ENCODE measurements at places on chromosomes 11 and 22. TPM values are rescaled to one million over a fixed set of nuclear protein-coding genes. Genes with fewer than 3 reads are reported as not detected.

- peaks cover 17% of the 10 kb centered on the region for H3K27me3 ChIP-seq
- H3K27ac ChIP-seq = peak overlapping the region; percentile 2
- peak overlapping the region; percentile 87 for H3K4me3 ChIP-seq
These were observed 125.7 kb upstream of the C11orf58 start for GRCh38 chr11:16612566-16613261.

SYT7 gene
- 37.5 TPM for total RNA-seq

PRDM11 gene
- total RNA-seq = 13.6 TPM

GRCh38 chr11:72468289-72468688, 34.0 kb upstream of the CLPB start:
- H3K27ac ChIP-seq = no peak overlapping the region
- peaks cover 5% of the 10 kb centered on the region for H3K4me1 ChIP-seq
- H3K4me3 ChIP-seq = no peak overlapping the region
- peaks cover 34% of the 10 kb centered on the region for H3K27me3 ChIP-seq

DNA sequence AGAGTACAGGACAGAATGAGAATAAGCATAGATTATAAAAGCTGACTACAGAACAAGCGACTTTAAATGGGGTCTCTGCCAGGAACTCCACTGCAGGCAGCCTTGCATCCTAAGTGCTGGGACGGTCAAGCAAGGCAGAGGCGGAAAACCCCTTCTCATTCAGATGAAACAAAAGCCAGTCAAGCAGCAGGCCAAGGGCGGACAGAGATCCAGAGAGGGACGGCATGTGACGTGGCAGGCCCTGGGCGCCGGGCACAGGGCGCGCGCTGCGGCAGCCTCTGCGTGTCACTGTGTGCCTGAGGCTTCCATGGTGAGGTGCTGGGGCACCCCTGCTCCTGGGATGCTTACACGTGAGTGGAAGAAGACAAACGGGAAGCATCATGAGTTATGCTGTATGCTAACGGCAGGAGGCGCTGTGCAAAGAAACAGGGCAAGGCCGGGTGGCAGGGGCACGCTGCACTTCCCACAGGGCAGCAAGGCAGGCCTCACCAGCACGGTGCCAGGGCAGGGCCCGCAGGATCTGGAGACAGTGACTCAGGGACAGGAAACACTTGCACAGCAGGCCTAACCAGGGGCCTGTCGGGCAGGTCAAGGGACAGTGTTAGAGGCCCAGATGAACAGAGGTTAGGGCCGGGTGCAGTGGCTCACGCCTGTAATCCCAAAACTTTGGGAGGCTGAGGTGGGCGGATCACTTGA, 6.2 kb downstream of the TOLLIP start:
- H3K4me1 ChIP-seq = peaks cover 47% of the 10 kb centered on the region
- peak; percentile 58 for DNase-seq
- H3K4me3 ChIP-seq = peak overlapping the region; percentile 67
- H3K27ac ChIP-seq = peak overlapping the region; percentile 65
- H3K27me3 ChIP-seq = no peaks in the 10 kb centered on the region
- peaks cover 5% of the 10 kb centered on the region for H3K36me3 ChIP-seq

MMP12 gene
- total RNA-seq = 0.27 TPM
